CD8-positive, alpha-beta memory T cell (primary cell): ENCODE measurements at places on chromosomes 13 and 19.
A peak's percentile ranks its signal among the peaks of the same experiment; 100 is the strongest.

DNA sequence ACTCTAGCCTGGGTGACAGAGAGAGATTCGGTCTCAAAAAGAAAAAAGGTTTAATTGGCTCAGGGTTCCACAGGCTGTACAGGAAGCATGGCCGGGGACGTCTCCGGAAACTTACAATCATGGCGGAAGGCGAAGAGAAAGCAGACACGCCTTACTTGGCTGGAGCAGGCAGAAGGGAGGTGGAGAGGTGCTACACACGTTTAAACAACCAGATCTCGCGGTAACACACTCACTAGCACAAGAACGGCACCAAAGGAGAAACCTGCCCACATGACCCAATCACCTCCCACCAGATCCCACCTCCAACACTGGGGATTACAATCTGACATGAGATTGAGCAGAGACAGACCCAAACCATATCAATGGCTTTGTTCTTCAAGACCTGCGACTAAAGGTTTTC lies 12.8 kb downstream of the CASP14 start:
- no peaks in the 10 kb centered on the region for H3K4me1 ChIP-seq
- H3K27ac ChIP-seq: no peak overlapping the region
- DNase-seq: no peak
- H3K27me3 ChIP-seq: no peaks in the 10 kb centered on the region
- no peak overlapping the region for H3K4me3 ChIP-seq
- H3K36me3 ChIP-seq: no peaks in the 10 kb centered on the region

DNA sequence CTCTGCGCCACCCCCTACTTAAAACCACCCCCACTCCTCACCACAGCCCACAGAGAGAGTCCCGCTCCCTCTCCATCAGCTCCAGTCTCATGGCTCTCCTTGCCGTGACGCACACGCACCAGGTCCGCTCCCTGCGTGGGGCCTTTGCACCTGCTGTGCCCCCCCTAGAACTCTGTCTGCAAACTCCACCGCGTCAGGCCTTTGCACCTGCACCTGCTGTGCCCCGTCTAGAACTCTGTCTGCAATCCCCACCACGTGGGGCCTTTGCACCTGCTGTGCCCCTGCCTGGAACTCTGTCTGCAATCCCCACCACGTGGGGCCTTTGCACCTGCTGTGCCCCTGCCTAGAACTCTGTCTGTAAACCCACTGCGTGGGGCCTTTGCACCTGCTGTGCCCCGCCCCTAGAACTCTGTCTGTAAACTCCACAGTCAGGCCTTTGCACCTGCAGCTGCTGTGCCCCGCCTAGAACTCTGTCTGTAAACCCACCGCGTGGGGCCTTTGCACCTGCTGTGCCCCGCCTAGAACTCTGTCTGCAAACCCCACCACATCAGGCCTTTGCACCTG lies 4.2 kb downstream of the SHC2 start:
- H3K4me3 ChIP-seq: no peak overlapping the region
- no peak overlapping the region for H3K27ac ChIP-seq
- no peaks in the 10 kb centered on the region for H3K4me1 ChIP-seq
- H3K27me3 ChIP-seq: peaks cover 5% of the 10 kb centered on the region
- no peak for DNase-seq
- H3K36me3 ChIP-seq: no peaks in the 10 kb centered on the region

DNA sequence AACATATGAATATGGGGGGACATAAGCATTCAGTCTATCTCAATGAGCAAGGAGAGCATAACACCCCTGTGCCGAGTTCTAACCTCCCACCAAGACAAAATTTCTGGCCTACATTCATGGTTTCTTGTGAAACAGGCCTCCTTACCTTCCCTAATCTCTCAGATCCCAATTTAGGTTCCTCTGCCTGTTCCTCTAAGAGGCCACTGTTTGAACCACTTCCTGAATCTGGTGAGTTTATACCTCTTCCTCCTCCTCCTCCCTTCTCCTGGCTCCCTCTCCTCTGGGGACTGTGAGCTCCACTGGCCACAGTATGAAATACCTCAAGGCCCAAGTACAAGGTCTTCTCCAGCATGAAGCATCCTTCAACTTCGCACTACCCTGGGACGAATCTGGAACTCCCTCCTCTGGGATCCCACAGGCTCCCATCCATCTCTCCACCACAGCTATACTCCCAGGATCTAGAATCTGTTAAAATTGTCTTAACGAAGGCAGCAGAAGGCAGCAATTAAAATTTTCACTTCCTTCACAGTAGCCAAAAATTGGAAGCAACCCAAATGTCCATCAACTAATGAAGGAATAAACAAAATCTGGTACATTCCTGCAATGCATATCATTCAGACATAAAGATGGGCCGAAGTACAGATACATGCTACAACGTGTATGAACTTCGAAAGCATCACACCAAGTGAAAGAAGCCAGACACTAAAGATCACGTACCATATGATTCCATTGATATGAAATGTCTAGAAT lies 7.8 kb upstream of the SIGLECL1 start:
- DNase-seq: no peak
- H3K36me3 ChIP-seq: no peaks in the 10 kb centered on the region
- no peaks in the 10 kb centered on the region for H3K27me3 ChIP-seq
- no peak overlapping the region for H3K27ac ChIP-seq

DNA sequence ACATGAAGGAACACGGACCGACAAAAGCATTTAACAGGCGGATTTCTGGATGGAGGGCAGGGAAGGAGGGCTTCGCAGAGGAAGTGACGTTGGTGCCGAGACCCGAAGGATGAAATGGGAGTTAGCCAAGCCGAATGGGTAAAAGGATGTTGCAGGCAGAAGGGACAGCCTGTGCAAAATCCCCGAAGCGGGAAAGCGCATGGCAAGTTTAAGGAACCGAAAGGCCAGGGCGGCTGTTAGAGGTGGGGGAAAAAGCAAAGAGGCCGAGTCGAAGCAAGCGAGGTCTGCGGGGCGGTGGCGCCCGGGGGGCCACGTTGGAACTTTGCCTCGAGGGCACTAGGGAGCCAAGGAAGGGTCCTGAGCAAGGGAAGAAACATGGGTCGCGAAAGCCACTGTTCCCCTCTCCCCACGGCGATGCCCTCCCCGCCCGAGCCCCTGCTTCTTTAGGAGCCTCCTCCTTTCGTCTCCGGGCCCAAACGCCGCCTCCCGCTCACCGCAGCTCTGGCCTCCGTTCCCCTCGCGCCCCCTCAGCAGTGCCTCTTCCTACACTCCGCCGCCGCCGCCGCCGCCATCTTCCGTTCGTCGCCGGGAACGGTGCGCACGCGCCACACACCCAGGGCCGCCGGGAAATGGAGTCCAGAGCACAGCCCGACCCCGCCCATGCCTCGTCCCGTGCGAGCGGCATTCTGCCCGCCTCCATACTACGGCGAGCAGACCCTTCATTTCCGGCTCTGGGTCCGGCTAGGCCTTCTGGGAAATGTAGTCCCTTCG lies at the start of gene SYMPK:
Gene SYMPK, minus strand, starts transcription at position 584 of the 771 bp plus-strand sequence. CDS start 8,652 bp downstream, outside the sequence.
- H3K36me3 ChIP-seq: no peaks in the 10 kb centered on the region
- H3K27ac ChIP-seq: peak within 1 kb of the TSS; percentile 82
- peaks cover 4% of the 10 kb centered on the region for H3K27me3 ChIP-seq
- H3K4me3 ChIP-seq: peak within 1 kb of the TSS; percentile 88
- DNase-seq: peak; percentile 98

DNA sequence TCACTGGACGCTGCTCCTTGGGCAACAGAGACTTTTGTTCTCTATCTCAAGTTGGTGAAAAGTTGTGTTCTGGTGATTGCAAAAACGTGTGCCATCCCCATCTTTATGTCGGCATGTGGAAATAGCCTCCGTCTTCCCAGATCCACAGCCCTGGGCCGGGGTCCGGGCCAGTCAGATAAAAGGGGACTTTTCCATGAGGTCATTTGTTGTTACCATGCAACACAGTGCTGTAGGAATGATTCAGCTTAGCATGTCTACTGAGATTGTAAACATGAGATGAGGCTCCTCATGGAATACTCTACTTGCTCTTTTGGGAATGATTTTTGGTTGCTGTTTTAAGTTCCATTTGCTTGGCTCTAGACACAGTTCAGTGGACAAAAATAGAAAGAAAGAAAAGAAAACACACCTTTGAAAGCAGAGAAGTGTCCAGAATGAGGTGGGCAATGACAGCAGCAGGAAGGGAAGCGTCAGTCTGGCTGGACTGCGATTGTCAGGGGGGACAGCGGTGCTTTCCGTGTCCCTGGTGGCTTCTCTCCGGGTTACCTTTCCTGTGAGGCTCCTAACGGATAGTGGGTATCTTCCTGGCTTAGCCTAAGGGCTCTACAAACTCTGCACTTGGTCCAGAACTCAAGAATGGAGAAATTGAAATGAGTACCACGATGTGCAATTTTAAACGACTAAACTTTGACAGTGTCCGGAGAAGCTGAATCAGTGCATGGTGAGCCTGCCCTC lies 91.6 kb downstream of the TEX29 start:
- no peak for DNase-seq
- H3K27ac ChIP-seq: no peak overlapping the region
- H3K27me3 ChIP-seq: no peaks in the 10 kb centered on the region
- H3K4me1 ChIP-seq: no peaks in the 10 kb centered on the region
- no peaks in the 10 kb centered on the region for H3K36me3 ChIP-seq
- no peak overlapping the region for H3K4me3 ChIP-seq

DNA sequence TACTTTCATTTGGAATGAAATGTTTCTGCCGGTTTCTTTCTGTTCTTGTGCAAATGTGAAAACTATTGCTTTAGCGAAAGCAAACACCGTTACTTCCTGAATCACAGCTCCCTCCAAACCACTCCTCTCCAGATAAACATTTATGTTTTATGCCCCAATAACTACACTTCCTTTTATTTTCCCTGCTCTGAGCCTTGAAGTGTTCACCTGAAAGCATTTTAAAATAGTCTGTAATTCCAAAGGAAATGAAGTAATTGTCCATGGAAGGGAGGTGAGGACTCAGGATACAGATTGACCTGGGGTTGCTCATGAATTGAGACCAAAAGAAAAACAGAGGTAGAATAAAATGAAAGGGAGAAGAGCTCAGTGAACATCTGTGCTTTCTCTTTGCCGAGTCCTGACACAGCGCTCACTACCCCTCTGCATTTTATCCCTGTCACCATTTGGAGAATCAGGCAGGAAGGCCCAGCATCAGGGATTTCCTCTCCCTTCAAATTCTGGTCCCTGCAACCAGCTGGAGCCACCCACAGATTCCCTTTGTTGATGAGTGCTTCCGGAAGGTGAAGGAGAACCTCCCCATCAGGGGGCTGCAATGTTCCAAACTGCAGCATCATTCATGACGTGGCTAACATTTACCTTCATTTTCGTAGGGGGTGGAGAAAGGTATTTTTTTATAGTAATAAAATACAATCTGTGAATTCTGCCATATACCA lies 171.9 kb downstream of the ITGBL1 start:
- H3K36me3 ChIP-seq: no peaks in the 10 kb centered on the region
- H3K27ac ChIP-seq: no peak overlapping the region
- DNase-seq: no peak
- peak overlapping the region; percentile 10 for H3K4me3 ChIP-seq

GRCh38 chr19:2391118-2391725 lies 31.2 kb downstream of the TMPRSS9 start:
- no peaks in the 10 kb centered on the region for H3K4me1 ChIP-seq
- H3K4me3 ChIP-seq: no peak overlapping the region
- H3K27me3 ChIP-seq: no peaks in the 10 kb centered on the region
- no peak overlapping the region for H3K27ac ChIP-seq
- DNase-seq: peak; percentile 6
- H3K36me3 ChIP-seq: no peaks in the 10 kb centered on the region

DNA sequence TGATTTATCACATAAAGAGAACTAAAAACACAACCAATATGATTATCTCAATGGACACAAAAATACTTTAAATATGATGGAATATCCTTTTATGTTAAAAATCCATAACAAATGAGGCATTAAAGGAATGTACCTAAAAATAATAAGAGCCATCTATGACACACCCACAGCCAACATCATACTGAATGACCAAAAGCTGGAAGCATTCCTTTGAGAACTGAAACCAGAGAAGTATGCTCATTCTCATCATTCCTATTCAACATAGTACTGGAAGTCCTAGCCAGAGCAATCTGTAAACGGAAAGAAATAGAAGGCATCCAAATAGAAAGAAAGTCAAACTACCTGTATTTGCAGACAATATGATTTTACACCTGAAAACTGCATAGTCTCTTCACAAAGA lies 671.0 kb downstream of the SLITRK1 start:
- no peak overlapping the region for H3K4me3 ChIP-seq
- DNase-seq: no peak
- H3K4me1 ChIP-seq: no peaks in the 10 kb centered on the region
- H3K36me3 ChIP-seq: no peaks in the 10 kb centered on the region
- no peaks in the 10 kb centered on the region for H3K27me3 ChIP-seq
- no peak overlapping the region for H3K27ac ChIP-seq

DNA sequence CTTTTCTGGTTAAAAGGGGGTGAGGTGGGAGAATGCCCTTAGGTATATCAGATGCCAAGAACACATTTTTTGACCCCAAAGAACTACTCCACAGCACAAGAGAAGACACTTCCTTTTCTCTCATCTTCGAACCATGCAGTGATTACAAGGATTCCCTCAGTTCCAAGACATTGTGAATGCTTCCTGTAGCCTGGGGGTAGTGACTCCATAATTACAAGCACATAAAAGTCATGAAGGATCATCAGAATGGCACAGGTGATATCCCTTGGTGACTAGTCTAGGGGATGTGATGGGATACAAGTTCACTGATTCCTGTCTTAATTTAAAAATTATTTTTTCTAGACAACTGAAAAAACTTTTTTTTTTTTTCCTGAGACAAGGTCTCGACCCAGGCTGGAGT lies 78.0 kb downstream of the ZC3H13 start:
- H3K4me1 ChIP-seq: no peaks in the 10 kb centered on the region
- no peak for DNase-seq
- H3K27me3 ChIP-seq: no peaks in the 10 kb centered on the region
- peaks cover 14% of the 10 kb centered on the region for H3K36me3 ChIP-seq
- no peak overlapping the region for H3K27ac ChIP-seq

- H3K27me3 ChIP-seq: no peaks in the 10 kb centered on the region
- DNase-seq: no peak
- H3K4me3 ChIP-seq: no peak overlapping the region
These were observed 804.6 kb downstream of the SLITRK6 start for GRCh38 chr13:84994582-84994981.

DNA sequence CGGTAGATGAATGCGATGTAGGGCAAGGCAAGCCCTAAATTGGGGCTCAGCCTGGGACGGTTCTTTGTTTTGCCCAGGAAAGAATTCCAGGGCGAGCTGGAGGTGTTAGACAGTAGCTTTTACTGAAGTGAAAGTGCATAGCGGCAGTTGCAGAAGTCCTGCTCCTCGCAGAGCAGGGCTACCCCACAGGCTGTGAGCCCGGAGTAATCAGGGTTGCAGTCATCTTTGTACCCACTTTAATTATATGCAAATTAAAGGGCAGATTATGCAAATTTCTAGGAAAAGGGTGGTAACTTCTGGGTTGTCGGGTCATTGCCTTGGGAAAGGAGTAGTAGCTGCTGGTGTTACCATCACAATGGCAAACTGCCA lies 30.5 kb downstream of the VAV1 start:
- H3K4me3 ChIP-seq: peak overlapping the region; percentile 6
- H3K27me3 ChIP-seq: no peaks in the 10 kb centered on the region
- H3K27ac ChIP-seq: peak overlapping the region; percentile 8
- H3K36me3 ChIP-seq: peaks cover 6% of the 10 kb centered on the region
- peaks cover 51% of the 10 kb centered on the region for H3K4me1 ChIP-seq
- no peak for DNase-seq
